ENCODE measurements at places on chromosomes 2 and 18.

DNA sequence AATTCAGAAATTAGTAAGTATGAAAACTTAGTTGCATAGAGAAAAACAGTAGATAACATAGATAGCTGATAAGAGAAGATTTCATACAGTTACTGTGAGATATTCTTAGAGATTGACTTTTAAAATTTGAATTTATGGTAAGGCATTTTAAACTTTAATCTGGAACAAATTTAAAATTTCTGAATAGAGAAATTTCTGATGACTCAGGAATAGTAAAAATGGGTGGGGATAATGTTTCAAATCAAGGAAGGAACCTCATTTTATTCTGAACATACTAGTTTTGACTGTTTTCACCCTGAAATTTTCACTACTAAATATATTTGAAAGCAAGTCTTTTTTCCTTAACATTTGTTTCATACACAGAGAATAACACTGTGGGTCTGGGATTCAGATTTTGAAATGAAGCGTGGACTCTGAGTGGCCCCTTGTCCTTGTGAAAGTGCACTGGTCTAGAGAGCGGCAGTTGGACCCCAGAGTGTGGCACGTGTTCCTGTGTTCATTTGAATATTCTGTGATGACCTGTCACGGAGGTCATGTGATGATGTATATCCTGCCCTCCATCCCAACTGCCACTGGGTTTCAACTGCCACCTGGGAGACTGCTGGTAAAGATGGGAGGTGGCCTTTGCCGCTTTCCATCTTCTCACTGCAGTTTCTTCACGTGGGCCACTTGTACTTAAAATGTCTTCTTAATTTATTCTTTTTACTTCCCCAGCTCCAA lies 38.5 kb upstream of the RAB6D start:
- DNase-seq: no peak

DNA sequence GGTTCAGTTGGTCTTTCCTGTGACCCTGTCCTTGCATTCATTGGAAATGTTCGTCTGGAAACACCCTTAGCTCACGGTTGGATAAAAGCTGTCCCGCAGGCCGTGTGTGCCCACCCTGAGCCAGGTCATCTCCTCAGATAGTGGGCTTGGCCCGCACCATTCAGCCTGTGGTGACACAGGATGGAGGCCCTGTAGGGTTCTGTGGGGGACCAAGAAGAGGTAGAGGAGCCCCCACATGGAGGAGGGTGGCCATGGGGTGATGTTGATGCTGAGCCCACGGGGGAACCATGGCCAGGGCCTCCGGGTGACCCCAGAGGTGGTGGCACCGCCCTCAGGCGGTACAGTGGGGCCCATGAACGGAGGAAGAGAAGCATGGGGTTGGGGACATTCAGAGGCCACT lies 62.7 kb downstream of the ASAP2 start:
- DNase-seq: no peak

GRCh38 chr2:1499033-1499795 lies 86.0 kb downstream of the TPO start:
- DNase-seq: no peak

- DNase-seq: no peak
These were observed 126.8 kb downstream of the MEIS1 start for GRCh38 chr2:66561645-66562303.

- DNase-seq: no peak
These were observed 107.9 kb downstream of the RNF144A start for GRCh38 chr2:7025082-7025481.

GRCh38 chr2:127857265-127857808 lies 618 bp downstream of the POLR2D start:
- DNase-seq: peak; percentile 43

DNA sequence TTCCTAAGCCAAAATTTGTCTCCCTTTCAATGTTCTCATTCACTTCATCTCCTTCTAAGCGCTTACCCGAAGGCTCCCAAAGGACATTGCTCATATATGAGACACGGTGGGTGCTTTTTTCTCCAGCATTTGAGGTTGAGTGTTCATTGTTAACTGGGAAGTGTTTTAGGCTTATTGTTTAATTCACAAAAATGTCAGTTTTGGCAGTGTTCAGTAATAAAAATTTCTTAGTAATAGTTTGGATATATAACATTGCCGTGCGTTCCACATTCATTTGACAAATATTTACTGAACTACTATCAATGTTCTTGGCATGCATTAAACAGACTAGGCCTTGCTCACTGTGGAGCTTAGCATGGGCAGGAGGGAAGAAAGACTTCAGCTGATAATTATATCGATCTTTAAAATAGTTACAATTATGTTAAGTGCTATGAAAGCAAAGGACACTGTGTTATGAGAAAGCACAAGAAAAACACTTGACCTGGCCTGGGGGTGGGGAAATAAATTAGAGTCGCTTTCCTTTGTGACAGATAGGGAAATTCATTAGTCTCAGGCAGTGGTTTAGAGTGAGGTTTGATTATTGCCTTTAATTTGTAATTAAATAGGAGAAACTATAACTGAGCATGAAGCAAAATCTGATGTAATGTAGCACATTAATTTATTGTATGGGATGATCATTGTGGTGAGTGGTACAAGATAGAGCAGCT lies 82.2 kb upstream of the DOCK10 start:
- no peak for DNase-seq

- DNase-seq: no peak
These were observed 853 bp downstream of the LANCL1 start for GRCh38 chr2:210475706-210476105.

- no peak for DNase-seq
These were observed 328.5 kb downstream of the TDRD15 start for GRCh38 chr2:21452263-21452662.

DNA sequence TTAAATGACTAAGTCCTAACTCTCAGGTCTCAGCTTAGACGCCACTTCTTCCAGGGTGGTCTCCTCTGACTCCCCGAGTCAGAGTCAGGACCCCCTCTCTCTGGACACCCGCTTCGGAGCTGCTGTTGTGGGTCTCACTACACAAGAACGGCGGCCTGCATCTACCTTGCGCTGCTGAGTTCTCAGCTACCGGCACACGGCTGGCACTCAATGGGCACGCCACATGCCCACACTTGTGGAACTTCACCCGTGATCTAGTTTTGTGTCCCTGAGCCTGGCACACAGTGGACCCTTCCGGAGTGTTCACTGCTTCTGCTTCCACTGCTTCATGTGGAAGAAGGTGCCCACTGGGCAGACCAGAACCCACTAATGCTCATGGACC lies 58.3 kb upstream of the ID2 start:
- no peak for DNase-seq

DNA sequence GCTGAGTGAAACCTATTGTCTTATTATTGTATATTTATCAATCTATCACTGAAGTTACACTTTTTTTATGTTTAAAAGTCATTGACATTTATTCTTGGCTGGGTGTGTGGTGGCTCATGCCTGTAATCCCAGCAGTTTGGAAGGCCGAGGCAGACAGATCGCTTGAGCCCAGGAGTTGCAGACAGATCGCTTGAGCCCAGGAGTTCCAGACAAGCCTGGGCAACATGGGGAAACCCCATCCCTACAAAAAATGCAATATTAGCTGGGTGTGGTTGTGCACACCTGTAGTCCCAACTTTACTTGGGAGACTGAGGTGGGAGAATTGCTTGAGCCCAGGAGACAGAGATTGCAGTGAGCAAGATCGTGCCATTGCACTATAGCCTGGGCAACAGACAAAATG lies 97.8 kb downstream of the EPC2 start:
- no peak for DNase-seq

DNA sequence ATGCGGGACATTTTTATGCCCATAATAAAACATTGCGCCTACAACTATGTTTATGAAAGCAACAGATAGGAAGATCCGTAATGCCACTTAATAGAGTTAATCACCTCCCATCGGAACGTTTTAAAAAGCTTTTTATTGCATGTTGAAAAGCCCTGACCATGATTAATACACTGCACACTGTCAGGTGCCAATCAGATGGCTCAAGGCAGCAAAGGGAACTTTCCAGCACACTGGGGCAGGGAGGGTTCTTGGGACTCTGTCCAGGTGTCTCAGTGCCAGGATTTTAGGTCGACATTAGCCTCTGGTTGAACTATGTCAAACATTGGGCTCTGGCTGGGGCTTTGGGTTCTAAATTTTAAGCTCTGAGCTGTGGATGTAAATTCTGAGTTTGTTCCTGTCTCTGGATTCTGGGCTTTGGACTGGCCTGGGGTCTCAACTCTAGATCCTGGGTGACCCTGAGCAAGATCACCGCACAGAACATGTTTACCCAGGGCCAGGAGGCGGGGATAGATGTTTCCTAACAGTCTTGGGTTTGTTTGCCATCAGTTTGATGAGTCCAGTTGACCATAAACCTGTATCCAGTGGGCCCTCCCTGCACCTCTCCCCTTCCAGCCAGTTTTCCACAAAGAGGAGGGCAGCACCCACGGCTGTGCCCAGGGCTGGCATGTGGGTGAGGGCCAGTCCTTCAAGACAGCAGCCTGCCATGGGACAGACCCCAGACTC lies 262.7 kb downstream of the ATAD2B start:
- DNase-seq: no peak

DNA sequence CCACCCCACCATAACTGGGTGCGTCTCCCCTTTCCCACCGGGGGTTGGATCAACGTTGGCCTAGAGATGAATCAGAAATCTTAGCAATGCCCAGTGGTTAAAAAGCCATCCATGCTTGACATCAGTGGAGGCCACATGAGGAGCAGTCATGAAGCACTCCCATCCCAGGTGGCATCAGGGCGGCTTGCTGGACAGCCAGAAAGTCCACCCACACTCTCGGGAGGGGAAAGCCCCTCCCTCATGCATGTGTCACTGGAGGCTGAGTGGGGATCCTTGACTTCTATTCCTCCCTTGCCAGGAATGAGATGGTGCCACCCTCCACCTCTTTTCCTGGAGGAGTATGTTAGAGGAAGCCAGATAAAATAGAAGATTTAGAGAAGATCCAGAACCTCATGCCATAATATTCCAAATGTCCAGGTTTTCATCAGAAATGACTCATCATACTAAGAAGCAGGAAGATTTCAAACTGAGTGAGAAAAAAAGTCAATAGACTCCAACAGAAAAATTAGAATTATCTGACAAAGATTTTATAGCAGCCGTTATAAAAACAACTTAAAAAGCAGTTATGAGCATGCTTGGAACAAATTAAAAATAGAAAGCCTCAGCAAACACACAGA lies 507.1 kb upstream of the ID2 start:
- no peak for DNase-seq

GRCh38 chr2:239880396-239880795 lies 144.7 kb downstream of the NDUFA10 start:
- DNase-seq: no peak

DNA sequence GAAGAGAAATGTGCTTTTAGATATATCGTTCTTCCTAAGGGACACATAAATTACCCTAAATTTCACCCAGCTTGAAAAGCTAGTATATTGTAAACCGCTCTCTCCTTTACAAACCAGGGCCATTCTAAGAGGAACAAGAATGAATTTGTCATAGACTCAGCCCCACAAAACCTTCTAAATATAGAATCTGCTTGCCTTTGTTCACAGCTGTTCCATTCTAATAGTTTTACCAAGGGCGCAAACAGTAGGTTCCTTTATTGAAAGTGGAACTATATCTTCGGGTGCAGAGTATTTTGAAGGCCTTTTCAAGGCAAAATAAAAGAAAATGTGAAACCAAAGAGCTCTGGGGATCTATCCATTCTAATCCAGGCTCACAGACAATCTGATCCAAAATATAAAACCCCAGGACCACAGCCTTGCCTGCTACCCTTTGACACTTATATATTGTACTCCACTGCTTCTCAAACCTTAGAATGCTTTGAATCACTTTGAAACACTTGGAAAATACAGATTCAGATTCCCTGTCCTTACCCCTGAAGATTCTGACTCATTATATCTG lies 316.8 kb downstream of the PAX3 start:
- no peak for DNase-seq

- DNase-seq: no peak
These were observed 24.0 kb downstream of the CCDC85A start for GRCh38 chr2:56207760-56208159.

All from stimulated activated CD8-positive, alpha-beta memory T cell treated with anti-CD3 and anti-CD28 coated beads, Interleukin-4, amount 100 ng/mL, for 48 hours (primary cell).